ENCODE measurements at places on chromosomes 12 and 14.

DNA sequence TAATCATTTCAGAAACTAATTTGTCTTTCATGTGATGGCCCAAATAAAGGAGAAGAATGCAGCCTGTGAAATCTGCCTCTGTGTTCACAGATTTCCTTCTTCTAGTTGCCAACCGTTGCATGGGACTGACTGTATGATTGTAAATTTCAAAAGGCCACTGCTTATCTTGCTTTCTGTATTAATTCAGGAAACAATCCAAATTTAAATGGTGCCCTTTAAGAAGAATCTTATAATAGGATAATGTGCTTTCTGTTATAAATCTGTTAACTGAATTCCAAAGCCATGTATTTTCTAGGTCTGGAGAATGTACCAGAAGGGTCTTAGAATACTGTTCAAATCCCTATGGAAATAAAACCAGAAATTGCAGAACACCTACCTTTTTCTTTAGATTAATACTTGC lies 58.6 kb upstream of the ATP2A2 start:
- DNase-seq, result no peak

DNA sequence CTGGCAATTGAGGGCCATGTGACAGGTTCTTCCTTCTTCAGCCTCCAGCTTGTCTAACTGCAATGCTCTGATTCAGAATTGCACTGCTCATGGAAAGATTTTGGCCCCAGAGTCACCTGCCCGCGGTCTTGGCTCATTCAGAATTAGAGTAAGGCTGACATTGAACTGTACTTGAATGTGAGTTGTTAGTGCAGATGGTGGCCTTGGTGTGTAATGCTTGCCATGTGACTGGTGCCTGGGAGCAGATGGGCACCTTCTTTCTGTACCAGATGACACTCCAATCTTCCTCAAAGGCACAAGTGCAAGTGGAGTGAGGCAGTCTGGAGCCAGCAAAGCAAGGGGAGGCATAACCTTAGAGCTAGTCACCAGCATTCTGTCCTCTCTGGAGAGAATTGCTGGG lies 36.5 kb upstream of the ANO4 start:
- DNase-seq, result no peak

- no peak for DNase-seq
Observed at GRCh38 chr14:22753586-22753985, 12.9 kb upstream of the OXA1L start.

- peak; percentile 13 for DNase-seq
Observed at GRCh38 chr12:54631988-54632728, 2.5 kb downstream of the LACRT start.

DNA sequence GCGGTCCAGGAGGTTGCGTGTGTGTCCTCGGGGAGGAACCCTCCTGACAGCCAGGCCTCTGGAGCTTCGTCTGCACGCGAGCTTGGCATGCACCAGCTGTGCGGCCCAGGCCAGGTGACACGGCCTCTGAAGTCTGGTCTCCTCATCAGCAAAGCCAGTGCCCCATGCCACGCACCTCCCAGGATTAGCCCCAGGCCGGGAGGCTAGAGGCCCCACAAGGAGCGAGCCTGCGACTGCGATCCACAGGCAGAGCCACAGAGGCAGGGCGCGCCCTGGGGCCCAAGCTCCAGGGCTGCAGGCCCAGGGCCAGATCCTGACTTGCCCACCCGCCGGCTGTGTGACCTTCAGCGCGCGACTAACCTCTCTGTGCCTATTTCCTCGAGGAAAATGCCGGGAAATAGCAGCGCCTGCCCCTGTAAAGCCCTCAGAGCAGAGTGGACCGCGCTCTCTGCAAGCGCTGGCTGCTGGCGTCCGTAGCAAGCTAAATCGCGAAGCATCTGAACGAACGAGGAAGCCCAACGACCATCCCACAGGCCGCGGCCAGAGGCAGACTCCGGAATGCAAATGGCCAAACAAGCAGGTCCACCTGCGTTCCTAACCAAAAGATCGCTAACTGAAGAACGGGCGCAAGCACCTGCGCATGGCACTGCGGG lies 492 bp upstream of the BTBD6 start:
- DNase-seq, result peak; percentile 96

DNA sequence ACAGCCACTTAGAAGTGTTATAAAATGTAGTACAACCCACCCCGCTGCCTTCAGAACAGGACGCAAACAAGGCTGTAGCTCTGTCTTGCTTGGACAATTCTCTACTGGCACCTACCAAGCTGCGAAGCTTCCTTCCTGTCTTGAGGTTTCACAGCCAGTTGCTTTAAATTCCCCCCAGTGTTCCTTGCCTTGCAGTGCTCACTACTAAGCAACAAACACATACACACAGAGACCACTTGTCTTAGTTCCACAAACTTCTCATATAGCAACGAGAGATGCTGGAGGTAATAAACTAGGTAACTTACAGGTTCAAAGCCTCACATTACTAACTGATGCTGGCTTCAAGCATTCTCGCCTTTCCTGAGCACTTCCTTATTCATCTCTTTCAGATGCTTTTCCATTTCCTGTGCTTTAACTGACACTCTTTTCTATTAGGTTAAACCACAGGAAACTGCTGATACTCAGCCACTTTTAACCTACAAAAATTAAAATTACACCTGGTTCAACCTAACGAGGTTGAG lies 91.5 kb upstream of the PTGDR start:
- no peak for DNase-seq
